ENCODE measurements at places on chromosomes 3 and 15. TPM values are rescaled to one million over a fixed set of nuclear protein-coding genes. Genes with fewer than 3 reads are reported as not detected.

The COLQ gene
- total RNA-seq, result 0.26 TPM

The SH3GL3 gene
- not detected for total RNA-seq

The RTP3 gene
- total RNA-seq, result not detected

The CEP97 gene
- 4.3 TPM for total RNA-seq

The PLA2G4E gene
- total RNA-seq, result 1.4 TPM

The PRSS50 gene
- not detected for total RNA-seq

The BLOC1S6 gene
- total RNA-seq, result 37.0 TPM

The MINAR1 gene
- total RNA-seq, result 0.34 TPM

The ASB14 gene
- total RNA-seq, result not detected

The IMPG2 gene
- 0.07 TPM for total RNA-seq

The ARPP21 gene
- not detected for total RNA-seq

The LMAN1L gene
- total RNA-seq, result not detected

The SYNM gene
- total RNA-seq, result 6.0 TPM

The WDR72 gene
- total RNA-seq, result 10.1 TPM

The AMIGO3 gene
- not detected for total RNA-seq

The ADPGK gene
- 52.6 TPM for total RNA-seq

All from Caco-2 (cell line).